Activated CD4-positive, CD25-positive, alpha-beta regulatory T cell (primary cell): ENCODE measurements at places on chromosomes 12 and 14.

GRCh38 chr14:59836116-59836515 is 34.5 kb downstream of the RTN1 start:
- no peak for DNase-seq

- no peak for DNase-seq
These were observed 104.5 kb downstream of the SLC8A3 start for GRCh38 chr14:70084226-70084625.

DNA sequence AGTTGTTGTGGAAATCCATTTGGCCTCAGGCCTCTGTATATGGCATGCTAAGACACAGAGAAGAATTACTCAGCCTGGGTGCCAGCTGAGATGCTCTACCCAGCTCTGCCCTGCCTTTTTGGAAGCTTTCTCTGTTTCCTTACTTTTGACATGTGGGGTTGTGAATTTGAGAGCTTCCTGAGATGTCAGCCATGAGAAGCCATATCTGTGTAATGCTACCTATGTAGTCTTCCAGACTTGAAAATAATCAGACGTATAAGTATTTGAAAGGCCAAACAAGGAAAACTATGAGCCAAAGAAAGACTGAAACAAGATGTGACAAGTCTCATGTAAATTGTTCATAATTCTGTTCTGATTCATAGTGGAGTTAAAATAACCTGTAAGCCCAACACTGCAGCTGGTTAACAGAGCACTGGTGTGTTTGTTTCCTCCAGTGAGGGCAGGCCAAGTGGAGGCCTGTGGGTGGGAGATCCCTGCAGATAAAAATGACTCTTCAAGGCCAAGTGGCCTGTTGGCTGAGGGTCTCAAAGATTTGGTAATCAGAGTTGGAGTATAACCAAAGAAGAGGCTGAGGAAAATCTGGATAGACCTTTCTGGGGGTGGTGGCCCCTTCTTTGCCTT is 94.0 kb downstream of the TMX1 start:
- DNase-seq: no peak

GRCh38 chr12:1835211-1836131 is 15.1 kb downstream of the LRTM2 start:
- no peak for DNase-seq

- no peak for DNase-seq
These were observed 397.4 kb downstream of the RAD51B start for GRCh38 chr14:68216957-68217356.

- no peak for DNase-seq
These were observed 1090.6 kb downstream of the SLC6A15 start for GRCh38 chr12:83821967-83822366.

GRCh38 chr12:27580561-27581330 is 56.7 kb downstream of the PPFIBP1 start:
- DNase-seq: no peak

DNA sequence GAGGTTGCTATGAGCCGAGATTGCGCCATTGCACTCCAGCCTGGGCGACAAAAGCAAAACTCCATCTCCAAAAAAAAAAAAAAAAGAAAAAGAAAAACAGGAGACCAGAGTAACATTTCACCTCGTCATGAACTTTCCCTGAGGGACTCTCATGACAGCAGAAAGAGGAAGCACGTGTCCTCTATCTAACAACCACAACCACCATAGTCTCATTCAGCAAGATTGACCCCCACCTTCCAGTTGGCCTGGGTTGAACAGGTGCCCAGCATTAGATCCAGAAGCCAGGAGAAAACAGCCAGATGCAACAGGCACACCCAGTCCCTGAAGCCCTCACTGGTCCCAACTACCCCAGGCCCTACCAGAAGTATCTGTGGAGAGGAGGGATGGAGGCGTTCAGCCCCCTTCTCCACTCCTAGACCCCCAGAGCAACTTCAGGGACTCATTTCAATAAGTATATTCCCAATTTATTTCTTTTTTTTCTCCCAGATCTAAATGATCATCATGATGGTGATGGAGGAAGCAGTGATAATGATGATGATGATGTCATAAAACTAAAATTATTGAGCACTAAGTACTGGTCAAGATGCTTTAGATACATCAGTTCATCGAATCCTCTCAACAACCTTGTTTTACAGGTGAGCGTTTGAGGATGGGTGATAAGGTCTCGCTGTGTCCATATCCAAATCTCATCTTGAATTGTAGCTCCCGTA is 235.0 kb downstream of the EFCAB11 start:
- no peak for DNase-seq

GRCh38 chr12:96810477-96810876 is 96.6 kb upstream of the NEDD1 start:
- no peak for DNase-seq

DNA sequence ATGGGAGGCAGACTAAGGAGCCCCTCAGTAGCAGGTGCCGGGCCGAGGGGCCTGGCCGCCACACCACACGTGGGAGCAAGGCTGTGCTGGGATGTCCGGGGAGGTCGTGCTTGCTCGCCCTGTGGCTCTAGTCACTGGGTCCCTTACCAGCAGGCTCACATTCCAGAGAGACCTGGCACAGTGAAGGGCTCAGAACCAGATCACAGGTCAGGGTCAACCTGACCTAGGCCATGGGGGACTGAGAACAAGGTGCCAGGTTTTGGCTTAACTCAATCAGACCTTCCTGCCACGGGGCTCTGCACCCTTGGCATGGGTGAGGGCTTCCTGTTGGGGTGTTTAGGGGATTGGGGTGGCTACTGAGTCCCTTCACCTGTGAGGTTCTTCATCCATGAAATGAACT is 22.3 kb downstream of the DEGS2 start:
- no peak for DNase-seq

GRCh38 chr12:122517877-122518276 is 8.9 kb downstream of the RSRC2 start:
- no peak for DNase-seq

GRCh38 chr12:80567401-80567800 is 123.4 kb downstream of the PTPRQ start:
- DNase-seq: no peak

DNA sequence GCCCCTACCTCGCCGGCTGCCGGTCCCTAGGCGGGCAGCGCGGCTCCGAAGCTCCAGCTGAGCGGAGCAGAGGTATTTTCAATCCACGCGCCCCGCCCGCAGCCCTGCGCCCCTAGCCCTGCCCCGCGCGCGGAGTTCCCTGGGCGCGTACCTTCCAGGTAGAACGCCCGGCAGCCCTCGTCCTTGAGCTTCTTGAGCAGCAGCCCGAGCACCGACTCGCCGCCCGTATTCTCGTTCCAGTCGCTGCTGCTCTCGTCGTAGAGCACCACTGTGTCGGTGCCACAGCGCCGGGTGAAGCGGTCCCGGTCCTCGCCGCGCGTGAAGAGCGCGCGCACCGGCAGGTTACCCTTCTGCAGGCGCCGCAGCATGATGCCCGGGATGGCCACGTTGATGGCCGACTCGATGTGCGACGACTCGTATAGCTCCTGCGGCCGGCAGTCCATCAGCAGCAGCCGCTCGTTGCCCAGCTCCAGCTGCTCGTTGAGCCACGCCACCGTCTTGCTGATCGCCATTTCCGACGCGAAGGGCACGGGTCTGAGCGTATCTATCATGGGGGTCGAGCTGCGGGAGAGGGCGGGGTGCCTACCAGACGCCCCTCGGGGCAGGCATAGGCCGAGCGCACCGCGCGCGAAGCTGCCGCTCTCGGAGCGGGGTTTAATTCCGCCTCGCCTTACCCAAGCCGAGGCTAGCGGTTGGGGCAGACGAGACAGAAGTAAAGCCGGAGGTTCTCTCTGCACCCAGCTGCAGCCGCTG is 636 bp downstream of the DUSP6 start:
- DNase-seq: no peak

- DNase-seq: no peak
These were observed 17.8 kb downstream of the CDK2AP1 start for GRCh38 chr12:123253641-123254459.

DNA sequence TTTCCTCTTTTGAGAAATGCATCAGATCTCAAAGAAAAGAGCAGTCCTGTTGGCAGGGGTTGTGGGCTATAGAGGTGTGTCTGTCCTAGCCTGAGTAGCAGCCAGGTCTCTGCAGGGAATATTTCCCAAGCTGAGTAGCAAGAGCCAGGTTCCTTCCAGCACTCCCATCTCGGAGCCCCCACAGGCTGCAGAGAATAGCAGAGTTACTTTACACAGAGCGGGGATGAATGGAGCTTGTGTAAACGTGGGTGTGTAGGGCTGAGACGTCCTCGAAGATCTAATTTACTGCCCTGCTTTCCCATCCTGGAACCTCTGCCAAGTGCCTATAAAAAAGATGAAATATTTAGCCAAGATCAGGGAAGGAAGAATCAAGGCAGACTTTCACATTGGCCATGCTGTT is 156.6 kb downstream of the TSPAN9 start:
- no peak for DNase-seq

- no peak for DNase-seq
These were observed 7.0 kb upstream of the ATXN2 start for GRCh38 chr12:111605911-111606766.

- DNase-seq: no peak
These were observed 142.3 kb downstream of the PCNX1 start for GRCh38 chr14:71049435-71050133.

DNA sequence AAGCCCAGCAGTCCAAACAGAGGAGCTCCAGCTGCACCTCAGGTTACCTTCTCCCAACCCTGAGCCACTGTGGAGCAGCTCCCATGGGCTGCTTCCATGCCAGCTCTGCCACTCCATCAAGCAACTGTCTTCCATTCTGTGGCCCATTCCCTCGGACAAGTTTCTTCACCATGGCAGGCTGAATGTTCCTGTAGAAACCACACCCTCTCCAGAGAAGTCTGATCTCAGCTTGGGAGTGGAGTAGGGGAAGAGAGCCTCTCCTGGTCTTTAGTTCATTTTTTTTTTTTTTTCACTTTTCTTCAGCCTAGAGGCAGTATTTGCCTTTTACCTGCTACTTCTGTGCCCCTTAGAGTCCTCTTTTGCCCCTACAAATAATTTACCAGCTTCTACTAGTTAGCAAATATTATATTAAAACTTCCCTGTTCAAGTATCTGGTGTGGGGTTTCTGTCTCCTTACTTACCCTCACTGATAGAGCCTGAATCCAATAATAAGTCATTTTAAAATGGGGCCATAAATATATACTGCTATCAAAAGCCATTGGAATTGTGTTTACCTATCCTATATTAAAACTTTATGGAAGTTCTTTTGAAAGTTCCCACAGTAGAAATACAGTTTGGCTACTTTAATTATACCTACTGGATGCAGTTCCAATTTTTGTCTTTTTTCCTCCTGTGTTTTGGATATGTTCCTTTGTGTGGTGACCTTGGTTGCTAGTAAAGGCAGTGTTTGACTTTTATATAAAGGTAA is 11.7 kb upstream of the SLC17A8 start:
- no peak for DNase-seq

DNA sequence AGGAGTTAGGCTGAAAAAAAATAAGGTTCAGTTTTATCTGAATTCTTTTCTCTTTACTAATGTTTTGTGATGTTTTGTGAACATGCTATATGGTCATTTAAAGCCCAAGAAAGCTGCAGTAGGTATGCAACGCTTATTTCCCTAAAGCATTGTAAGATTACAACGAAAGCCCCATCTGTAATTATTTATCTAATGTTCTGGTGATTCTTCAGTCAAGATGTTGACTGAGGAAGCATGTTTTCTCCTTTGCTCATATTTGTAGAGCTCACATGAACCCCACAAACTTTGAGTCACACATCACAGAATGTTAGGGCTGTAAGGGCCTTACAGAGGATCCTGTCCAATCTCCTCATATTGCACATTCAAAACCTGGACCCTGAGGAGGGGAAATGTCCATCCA is 3.2 kb upstream of the TUBA1C start:
- no peak for DNase-seq

DNA sequence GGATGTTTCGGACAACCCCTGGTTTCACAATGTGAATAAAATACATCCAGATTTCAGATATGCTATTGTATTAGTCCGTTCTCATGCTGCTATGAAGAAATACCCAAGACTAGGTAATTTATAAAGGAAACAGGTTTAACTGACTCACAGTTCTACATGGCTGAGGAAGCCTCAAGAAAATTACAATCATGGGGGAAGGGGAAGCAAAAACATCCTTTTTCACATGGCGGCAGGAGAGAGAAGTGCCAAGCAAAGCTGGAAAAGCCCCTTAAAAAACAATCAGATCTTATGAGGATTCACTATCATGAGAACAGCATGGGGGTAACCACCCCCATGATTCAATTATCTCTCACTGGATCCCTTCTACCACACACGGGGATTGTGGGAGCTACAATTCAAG is 451.7 kb downstream of the MDGA2 start:
- no peak for DNase-seq

DNA sequence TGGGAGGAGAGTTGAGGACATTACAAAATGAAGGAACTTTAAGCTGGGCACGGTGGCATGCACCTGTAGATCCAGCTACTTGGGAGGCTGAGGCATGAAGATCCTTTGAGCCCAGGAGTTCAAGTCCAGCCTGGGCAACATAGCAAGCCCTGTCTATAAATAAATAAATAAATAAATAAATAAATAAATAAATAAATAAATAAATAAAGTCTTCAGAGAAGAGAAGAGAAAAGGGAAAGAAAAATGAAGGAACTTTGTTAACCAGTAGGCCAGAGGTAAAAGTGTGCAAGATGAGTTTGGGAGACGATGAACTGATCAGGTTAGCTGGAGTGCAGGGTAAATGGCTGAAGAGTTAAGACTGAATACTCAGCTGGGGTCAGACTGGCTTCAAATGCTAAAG is 20.1 kb downstream of the PNMA1 start:
- DNase-seq: no peak

GRCh38 chr14:101474563-101475455 is 86.5 kb upstream of the DIO3 start:
- DNase-seq: no peak

DNA sequence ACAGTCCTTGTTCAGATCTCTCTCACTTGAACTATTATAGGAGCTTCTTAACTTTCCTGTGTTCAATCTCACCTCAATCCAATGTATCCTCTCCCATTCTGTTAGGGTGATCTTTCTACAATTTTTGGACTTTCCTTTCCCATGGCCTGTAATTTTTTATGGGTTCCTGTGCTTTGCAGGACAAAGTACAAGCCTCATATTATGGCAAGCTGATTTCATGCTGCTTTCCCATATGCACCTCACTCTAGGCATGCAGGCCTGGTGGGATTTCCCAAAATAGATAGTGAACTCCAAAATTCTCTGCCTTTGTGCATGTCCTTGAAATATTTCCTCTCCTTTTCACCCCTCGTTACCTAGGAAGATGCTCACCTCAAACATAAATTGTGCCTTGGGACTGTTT is 499.4 kb downstream of the NAV3 start:
- DNase-seq: no peak

DNA sequence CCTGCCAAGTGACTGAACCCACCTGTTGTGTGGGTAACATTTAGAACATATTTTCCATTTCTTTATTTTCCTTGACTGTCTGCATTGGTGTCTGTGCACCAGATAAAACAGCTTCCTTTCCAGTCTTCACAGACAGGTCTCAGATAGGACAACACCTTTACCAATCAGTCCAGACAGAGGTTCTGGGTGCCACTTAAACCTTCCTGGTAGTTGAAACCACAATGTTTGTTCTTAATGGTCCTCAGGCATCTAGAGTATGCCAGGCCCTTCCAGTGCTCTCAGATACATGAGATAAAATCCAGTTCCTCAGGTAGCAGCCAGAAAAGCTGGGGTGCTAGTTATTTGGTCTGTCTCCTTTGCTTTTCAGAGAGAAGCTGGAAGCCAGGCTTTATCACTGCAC is 7.0 kb upstream of the CLEC2D start:
- no peak for DNase-seq
